A172 (cell line): ENCODE measurements at places on chromosomes 5 and 9. TPM values are rescaled to one million over a fixed set of nuclear protein-coding genes. Genes with fewer than 3 reads are reported as not detected.

GRCh38 chr5:34570721-34571676 is 85.1 kb upstream of the RAI14 start:
- DNase-seq: peak; percentile 27

GRCh38 chr5:176810687-176811501 is 535 bp downstream of the UNC5A start:
- DNase-seq: no peak

- no peak for DNase-seq
Measured at GRCh38 chr5:154698763-154699162, 56.4 kb upstream of the LARP1 start.

DNA sequence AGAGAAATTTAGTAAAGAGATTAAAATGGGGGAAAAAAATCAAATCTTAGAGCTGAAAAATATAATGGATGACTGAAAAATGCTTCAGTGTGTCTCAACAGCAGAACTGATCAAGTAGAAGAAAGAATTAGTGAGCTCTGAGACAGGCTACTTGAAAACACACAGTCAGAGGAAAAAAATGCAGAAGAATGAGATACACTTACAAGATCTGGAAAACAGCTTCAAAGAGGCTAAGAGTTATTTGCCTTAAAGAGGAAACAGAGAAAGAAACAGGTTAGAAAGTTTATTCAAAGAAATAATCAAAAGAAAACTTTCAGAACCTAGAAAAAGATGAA is 70.5 kb upstream of the OR2K2 start:
- DNase-seq: peak; percentile 1

DNA sequence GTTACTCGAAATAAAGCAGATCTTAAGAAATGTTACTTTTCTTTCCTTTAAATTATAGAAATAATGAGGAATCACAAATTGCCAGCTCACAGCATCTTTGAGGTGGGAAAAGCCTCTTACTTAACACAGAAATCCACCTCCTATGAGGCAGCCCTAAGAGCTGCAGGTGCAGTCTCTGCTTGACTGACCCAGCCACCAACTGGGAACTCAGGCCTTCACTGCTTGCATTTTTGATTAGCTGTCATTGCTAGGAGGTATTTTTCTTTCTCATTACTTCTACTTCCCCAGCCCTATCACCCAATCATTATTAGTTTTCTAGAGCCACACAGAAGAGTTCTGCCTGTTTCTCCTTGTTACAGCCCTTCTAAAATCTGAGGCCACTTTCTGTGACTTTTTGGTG is 416.5 kb upstream of the KLF4 start:
- no peak for DNase-seq

DNA sequence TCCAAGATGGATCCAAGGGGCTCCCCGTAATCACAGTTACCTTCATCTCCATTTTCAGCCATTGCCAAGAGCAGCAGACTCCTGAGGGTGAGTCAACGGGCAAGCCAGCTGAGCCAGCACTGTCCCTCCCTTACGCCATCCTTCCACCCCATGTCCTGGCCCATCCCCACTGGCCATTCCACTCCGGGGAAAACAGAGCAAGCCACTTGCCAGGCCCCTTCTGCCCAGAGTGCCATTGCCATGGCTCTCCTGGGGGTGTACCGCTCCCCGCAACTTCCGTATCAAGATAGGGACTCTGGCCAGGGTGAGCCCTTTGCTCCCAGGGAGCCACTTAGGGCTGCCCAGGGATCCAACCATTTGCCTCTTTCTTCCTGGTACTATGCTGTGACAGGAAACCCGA is 48.9 kb upstream of the CDKN2AIPNL start:
- no peak for DNase-seq

DNA sequence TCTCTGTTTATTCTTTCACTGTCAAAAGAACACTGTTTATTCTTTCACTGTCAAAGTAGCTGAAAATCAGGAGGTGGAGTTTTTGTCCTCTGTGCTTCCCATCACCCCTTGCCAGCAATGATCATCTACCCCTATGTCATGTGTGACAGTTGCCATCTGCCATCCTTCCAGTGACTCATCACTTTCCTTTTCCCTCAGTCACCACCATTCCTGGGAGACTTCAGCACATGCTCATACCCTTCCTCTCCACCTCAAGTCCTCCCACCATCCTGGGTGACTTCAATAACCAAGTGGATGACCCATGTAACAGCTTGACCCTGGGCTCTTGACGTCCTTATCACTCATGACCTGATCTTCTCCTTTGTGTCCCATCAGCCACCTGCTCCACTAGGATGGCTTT is 43.3 kb upstream of the RASEF start:
- no peak for DNase-seq

- DNase-seq: peak; percentile 64
Measured at GRCh38 chr5:135437422-135437795, 9.7 kb downstream of the DCANP1 start.

DNA sequence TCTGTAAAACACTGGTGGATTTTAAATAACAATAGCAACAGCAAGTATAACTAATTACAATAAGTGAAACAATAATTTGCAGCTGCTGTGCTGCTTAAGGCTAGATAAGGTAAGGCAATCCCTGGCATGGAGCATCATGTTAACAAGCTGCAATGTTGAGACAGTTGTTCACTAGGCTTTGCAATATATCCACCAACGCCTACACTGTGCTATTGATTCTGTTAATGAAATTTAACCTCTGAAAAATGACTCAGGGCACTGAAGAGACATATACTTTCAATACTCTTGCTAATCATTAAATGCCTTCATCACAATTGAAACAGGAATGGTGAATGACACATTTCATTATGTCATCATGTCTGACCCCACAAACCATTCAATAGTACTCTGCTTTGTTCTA is 255.0 kb downstream of the EFNA5 start:
- no peak for DNase-seq

DNA sequence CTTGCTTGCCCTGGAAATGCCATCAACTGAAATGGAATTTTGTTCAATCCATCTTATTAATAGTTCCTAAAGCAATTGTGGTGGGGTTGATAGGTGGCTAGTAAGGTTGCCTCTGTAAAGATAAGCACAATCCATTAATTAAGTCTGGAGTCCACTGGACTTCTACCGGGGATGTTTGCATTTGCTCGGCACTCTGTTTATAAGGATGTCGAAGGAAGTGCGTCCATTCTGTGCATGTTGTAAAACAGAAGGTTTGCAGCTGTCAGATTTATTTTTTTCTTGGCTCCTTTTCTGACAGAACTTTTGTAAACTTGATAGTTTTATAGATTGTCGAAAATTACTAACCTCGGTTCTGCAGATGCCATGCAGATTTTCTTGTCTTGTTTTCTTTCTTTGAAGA is 12.8 kb upstream of the TNFAIP8 start:
- no peak for DNase-seq

DNA sequence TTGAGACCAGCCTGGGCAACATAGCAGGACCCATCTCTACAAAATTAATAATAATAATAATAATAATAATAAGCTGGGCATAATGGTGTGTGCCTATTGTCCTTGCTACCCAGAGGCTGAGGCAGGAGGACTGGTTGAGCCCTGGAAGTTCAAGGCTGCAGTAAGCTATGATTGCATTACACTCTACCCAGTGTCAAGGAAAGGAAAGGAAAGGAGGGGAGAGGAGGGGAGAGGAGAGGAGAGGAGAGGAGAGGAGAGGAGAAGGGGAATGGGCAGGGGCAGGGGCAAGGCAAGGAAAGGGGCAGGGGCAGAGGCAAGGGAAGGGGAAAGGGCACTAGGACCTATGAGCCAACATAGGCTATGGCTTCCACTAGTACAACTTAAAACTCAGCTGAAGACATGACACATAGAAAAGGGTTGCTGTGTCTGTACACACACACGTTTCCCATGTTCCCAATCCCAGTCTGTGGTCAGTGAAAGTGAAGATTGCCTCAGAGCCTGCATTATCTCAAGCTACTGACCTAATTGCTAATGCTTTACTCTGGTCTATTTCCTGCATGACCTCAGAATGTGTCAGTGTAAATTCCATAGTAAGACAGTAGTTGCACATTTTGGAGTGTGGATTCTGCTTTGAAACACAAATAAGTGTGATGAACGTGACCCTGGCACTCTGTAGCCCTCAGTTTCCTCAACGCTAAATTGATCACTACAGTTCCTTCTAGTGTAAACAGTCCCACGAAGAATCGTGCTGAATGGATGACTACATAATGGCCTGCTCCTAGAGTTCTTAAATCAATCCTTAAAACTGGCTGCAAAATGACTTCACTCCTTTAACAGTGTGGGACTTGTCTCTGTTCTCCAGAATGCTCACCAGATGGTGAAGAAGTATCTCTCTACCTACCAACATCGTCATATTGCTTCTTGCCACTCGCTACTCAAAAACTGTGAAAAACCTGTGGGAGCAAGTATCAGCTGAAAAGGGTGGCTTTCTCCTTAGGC is 497.0 kb downstream of the RAB3C start:
- DNase-seq: peak; percentile 72

GRCh38 chr5:174735498-174736330 is 11.3 kb downstream of the MSX2 start:
- DNase-seq: no peak

DNA sequence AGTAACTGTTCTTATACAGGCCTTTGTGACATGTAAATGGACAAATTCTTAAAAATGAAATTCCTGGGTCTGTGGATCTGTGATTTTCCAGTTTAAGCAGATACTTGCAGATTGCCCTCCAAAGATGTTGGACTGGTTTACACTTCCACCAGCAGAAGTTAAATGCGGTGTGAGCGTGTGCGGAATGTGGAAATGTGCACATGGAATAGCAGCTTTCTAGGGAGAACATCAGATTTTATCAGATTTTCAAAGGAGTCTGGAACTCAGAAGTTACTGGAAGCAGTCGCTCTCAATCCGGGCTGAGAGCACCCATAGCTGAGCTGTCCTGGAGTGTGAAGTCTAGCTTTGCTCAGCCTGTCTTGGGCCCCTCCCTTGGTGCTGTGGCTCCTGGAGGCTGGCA is 97.4 kb downstream of the PPARGC1B start:
- DNase-seq: no peak

DNA sequence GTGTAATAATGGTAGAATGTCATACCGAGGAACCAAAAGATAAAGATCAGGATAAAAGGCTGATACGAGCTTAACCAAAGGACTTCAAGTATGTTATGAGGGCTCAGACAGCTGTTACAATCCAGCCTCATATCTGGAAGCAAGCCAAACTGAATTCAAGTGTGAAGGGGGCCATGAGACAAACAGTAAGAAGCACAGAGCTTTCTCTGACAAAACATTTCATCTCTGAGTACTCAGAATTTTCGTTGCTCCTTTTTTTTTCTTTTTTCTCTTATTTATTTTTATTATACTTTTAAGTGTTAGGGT is 52.9 kb upstream of the CD180 start:
- DNase-seq: no peak

GRCh38 chr9:95055851-95056551 is 261.5 kb downstream of the FANCC start:
- DNase-seq: no peak

- no peak for DNase-seq
Measured at GRCh38 chr5:61346511-61346910, 14.5 kb downstream of the ZSWIM6 start.

DNA sequence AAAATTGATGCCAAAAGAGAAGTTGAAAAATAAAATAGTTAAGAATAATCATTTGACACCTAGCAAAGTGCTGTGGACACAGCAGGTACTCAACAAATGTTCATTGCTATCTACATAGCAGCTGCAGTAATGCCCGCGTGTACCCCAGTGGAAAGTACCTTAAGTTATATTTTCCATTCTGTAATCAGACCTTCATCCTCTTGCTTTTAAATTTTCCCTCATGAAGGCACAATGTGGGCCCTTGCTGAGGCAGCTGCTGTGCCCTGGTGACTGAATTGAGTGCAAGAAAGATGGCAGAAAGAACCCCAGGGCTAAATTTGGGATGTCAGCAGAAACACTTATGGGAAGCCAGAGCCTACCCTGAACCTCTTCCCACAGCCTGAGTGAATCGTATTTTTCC is 65.9 kb downstream of the CYFIP2 start:
- no peak for DNase-seq

GRCh38 chr5:81214848-81215247 is 18.3 kb upstream of the CKMT2 start:
- DNase-seq: no peak

GRCh38 chr9:130962418-130963316 is 23.6 kb upstream of the FIBCD1 start:
- DNase-seq: peak; percentile 91

- DNase-seq: no peak
Measured at GRCh38 chr5:107699425-107699824, 28.7 kb upstream of the EFNA5 start.

- no peak for DNase-seq
Measured at GRCh38 chr9:114852050-114852594, 46.3 kb upstream of the TNFSF15 start.

DNA sequence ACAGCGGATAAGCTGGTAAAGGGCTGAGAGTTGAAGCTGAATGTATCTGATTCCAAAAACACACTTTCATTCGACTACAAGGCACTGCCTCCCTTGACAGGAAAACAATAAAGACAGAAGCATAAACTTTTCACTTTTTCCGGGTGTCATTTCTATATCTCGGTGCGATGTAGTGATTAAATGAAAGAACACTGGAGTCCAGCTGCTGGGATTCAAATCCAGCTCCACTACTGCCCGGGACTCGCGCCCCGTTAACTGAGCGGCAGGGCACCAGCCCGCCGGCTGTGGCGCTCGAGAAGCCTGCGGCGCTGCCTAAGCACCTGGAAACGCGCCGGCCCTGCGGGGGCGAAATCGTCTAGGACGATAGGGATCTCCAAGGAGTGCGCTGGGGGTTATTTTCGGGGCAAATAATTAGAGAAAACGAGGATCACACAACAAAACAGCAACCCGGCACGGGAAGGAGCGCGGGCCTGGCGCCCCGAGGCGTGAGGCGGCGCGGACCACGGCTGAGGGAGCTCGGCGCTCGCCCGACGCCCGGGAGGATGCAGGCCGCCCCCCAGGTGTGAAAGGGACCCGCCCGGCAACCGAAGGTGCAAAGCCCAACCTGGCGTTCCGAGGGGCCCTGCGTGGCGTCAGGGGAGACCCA is 837 bp downstream of the UIMC1 start:
- DNase-seq: peak; percentile 51

DNA sequence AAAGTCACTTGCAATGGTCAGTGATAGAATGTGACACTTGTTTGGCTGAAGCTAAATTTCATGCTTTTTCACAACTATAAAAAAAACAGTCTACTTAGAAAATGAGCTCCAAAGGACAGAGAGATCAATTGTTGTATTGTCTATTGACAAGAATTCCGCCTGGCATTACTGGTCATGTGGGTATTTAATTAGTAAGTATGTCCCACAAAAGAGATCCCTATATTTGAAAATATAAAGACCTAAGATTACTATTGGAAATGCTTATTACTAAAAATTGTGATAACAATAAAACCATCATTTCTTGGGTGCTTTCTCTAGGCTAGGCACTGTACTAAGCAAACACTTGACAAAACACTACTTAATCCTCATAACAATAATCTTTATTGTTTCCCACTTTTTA is 745.2 kb upstream of the C9orf72 start:
- DNase-seq: no peak

The FGF10 gene
- 0.16 and 0.62 TPM in 2 replicates for total RNA-seq

The ZDHHC11B gene
- total RNA-seq: 0.26 and 2.3 TPM in 2 replicates

The LIFR gene
- total RNA-seq: 66.1 and 71.8 TPM in 2 replicates

The TLX3 gene
- total RNA-seq: not detected in 2 replicates

The PROB1 gene
- 0.17 and 0.53 TPM in 2 replicates for total RNA-seq

The NUTM2F gene
- total RNA-seq: not detected in 2 replicates

The PCDHB14 gene
- total RNA-seq: 17.6 and 18.2 TPM in 2 replicates

The ADAMTSL1 gene
- 5.3 and 11.4 TPM in 2 replicates for total RNA-seq

The PTTG1 gene
- total RNA-seq: 292 and 382 TPM in 2 replicates

The IFNA13 gene
- total RNA-seq: not detected in 2 replicates

The PCDHB3 gene
- total RNA-seq: 19.9 and 22.0 TPM in 2 replicates

The RNF180 gene
- 0.48 and 0.96 TPM in 2 replicates for total RNA-seq

The ABO gene
- total RNA-seq: not detected in 2 replicates
